ENCODE measurements at places on chromosomes 6 and 20.

DNA sequence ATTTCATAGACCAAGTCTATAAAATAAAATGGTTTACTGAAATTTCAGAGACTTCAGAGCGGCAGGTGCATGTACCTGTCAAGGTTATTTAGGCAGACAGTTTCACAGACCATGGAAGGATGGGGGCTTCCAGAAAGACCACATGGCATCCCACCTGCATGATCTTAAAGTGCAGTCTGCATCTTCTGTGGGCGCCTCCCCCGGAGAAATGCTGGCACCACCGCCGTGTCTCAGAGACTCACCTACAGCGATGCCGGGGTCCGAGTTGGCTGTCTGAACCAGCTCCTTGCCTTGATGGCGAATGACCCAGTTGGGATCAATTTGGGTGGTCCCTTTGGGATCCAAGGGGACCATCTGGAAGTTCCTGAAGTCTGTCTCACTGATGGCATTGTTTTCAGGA is 30.6 kb downstream of the THBS2 start:
- DNase-seq: no peak

- no peak for DNase-seq
Measured at GRCh38 chr6:30322527-30323501, 3.9 kb upstream of the TRIM39 start.

- DNase-seq: no peak
Measured at GRCh38 chr6:41247882-41248705, 19.9 kb downstream of the TREML4 start.

DNA sequence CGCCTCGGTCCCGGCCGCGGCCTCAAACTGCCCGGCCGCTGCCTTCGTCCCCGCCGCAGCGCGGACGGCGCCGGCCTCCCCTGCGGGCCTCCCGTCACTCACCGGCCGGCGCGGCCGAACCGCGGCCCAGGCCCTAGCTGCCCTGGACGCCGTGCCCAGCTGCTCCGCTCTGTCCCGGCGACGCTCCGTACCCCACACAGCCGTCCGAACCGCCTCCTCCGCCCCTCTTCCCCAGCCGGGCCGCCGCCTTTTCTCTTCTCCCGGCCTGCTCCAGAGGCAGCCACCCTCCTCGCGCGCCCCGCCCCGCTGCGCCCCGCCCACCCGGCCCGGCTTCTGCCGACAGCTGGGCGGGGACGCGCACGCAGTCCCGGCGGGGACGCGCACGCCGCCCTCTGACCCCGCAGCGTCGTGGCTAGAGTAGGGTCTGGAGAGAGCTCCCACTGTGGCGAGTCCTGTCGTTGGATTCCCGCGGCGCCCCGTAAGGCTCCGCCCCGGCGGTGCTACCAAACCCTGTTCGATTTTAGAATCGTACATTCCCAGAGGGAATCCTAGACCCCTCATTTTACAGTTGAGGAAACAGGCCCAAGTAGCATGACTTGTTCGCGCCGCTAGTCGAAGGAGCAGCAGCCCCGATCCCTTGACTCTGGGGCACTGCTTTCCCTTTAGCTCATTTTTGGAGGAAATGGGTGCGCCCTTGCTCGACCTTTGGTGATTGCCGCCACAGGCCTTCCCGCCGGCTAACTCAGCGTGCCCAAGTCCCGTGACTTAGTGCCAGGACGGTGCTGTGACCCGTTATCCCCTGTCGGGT is at the start of gene FBXO30:
Gene FBXO30 (minus strand): TSS at position 295 of the 808 bp plus-strand sequence. CDS start 8,390 bp downstream, outside the sequence.
- DNase-seq: peak; percentile 95

- peak; percentile 96 for DNase-seq
Measured at GRCh38 chr20:45833883-45834796, 541 bp downstream of the SNX21 start.
